Activated T-helper 1 cell treated with anti-CD3 and anti-CD28 coated beads, Interleukin-2, amount 50 U/mL, for 16 hours (primary cell): ENCODE measurements at places on chromosomes 4 and X.

- DNase-seq, result no peak
Observed at GRCh38 chrX:129495900-129496299, 27.4 kb downstream of the SMARCA1 start.

DNA sequence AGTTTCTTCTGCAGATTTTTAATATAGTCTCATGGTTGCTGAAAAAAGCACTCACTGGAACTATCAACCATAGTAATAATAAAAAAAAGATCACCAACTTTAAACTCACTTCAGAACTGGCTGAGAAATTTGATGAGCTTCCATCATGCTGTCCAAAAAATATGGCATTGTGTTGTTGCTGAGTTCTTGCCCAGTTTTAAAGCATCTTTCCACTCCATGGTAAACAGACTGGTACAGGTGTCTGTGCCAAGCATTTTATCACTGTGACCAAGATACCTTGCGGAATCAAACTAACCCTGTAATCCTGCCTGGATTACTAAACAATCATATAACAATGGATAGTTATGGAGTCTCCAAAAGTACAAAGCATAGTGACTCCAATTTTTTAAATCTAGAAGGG is 360.3 kb upstream of the NOCT start:
- DNase-seq, result no peak

- DNase-seq, result no peak
Observed at GRCh38 chr4:123186731-123187130, 209.9 kb upstream of the SPRY1 start.

GRCh38 chr4:92035666-92036065 is 268.1 kb upstream of the GRID2 start:
- no peak for DNase-seq

GRCh38 chr4:178395798-178396197 is 953.6 kb upstream of the AGA start:
- no peak for DNase-seq

DNA sequence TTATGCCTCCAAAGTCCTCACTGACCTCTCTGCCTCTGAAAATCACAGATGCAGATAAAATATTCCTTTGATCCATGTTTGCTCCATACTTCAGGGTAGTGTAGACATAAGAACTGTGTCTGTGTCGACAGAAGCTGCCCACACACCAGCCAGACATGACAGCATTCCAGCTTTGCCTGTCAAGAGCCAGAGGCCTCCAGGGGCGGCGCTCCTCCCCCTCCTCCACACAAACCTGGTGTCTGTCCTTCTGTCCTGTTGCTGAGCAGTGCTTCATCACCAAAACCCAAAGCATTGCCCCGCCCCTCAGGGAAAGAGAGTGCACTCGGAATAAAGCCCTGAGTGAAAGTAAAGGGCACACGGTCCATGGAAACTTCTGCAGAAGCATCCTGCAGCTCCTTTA is 379.4 kb downstream of the FBXW7 start:
- DNase-seq, result no peak

DNA sequence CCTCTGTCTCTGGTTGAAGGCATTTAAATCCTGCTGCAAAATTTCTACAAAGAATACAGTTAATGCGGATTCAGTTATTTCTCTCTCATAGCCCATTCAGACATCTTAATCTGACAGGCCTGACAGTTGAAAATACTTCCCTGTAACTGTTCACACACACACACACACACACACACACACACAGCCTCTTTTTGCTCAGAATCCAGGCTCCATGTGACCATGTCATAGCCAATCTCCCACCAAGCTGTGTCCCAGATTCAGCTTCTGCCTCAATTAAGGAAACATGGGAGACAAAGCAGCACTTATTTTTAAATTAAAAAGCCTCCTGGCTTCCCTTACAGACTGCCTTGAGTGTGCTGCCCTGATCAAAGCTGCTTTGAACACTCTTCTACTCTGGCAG is 49.3 kb upstream of the EFHC2 start:
- no peak for DNase-seq

DNA sequence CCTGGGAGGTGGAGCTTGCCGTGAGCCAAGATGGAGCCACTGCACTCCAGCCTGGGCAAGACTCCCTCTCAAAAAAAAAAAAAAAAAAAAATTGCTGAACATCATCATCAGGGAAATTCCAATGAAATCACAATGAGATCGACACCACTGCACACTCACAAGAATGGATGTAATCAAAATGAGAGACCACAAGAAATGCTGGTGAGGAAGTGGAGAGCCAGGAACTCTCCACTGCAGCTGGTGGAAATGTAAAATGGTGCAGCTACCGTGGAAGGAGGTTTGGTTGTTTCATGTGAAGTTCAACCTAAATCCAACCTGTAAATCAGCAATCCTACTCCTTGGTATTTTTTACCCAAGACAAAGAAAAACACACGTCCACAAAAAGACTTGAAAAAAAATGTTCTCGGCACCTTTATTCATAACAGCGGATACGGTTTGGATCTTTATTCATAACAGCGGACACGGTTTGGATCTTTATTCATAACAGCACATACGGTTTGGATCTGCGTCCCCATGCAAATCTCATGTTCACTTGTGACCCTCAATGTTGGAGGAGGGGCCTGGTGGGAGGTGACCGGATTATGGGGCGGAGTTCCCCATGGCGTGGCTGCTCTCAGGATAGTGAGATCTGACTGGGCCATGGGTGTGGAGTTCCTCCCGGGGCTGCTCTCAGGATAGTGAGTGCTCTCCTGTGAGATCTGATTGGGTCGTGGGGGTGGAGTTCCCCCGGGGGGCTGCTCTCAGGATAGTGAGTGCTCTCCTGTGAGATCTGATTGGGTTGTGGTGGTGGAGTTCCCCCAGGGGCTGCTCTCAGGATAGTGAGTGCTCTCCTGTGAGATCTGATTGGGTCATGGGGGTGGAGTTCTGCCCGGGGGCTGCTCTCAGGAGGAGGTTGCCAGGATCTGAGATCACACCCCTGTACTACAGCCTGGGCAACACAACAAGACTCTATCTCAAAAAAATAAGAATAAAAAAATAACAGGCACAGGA is 7.7 kb downstream of the GAK start:
- DNase-seq, result no peak

GRCh38 chrX:153981771-153982533 is 9.4 kb downstream of the TMEM187 start:
- no peak for DNase-seq

GRCh38 chr4:113646442-113646822 is 115.1 kb downstream of the CAMK2D start:
- no peak for DNase-seq

- DNase-seq, result no peak
Observed at GRCh38 chr4:138659037-138659811, 356.4 kb upstream of the NOCT start.

DNA sequence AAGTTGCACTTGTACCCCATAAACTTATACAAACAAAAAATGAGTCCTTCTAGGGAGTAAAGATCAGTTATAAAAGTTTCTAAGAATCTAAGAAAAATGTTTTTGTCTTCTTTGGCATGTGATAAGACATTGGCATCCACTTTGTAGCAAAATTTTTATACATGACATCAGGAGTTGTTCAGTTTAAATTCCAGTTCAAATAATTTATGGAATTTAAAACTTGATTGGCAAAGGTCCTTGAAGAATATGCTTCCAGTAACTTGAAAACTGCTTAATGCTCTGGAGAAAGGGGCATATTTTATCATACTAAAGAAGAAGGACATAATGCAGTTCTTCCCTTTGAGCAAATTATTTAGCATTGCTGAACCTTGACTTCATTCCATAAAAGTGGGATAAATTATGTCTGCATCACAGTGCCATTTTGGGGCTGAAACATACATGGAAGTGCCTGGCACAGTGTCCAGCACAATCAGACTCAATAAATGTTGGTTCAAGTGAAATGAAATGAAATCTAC is 163.3 kb upstream of the IL15 start:
- no peak for DNase-seq

GRCh38 chr4:146110871-146111485 is 64.5 kb upstream of the LSM6 start:
- DNase-seq, result no peak
